Activated CD4-positive, alpha-beta T cell treated with anti-CD3 and anti-CD28 coated beads, Interleukin-2, Interleukin-6, amounts not matched to agents 100 ng/mL and 50 ng/mL, durations not matched to agents 16 hours and 8 hours (primary cell): ENCODE measurements at places on chromosomes 3 and 15.

- DNase-seq = no peak
Measured at GRCh38 chr3:24496529-24497482, 2.2 kb upstream of the THRB start.

DNA sequence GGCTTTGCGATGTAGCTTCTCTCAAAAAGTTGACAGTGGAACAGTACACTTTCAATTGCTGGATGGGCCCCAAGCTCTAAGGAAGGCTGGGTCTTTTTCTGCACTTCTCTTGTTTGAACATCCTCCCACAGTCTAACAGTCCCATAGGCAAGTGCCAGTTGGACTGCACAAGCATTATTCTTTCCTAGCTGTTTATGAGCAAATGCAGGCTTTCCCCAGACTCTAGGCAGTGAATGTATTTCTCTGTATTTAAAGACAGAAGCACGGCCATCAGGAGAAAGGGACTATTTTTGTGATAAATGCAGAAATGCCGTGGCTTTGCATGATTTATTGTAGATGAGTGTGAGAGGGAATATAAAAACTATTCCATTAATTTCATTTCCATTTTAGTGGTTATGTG is 539.3 kb upstream of the LMCD1 start:
- no peak for DNase-seq

DNA sequence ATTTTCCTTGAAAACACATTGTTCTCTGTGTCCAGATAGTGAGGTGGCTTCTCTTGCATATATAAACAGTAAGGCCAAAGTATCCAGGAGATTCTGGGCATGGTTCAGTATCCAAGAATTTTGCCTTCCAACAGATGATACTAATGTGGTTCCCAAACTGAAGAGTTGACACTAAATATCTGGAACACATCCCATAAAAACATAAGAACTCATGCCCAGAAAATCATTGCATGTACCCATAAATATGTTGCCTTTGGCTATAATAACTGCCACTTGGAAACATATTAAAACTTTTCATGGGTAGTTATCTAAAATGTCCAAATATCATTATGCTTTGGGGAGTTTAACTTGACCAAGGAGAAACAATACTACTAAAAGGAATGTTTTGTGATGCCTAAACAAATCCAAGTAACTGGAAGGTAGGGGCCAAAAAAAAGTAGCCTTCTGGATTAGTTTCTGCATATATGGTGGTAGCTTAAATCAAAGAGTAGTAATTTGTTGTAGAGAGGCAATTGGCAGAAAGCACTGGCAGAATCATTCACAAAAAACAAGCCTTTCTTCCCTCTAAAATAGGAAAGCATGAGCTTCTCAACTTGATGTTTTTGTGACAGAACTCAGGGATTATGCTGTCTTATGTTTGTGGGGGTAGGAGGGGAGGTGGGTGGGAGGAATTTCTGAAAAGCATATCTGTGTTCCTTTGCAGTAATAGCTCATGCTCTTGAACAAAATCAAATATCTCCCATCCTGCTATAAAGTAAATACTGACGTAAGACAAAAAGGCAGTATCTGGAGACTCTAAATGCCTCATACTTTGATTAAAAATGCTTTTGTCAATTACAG is 753.9 kb downstream of the TUSC7 start:
- no peak for DNase-seq

DNA sequence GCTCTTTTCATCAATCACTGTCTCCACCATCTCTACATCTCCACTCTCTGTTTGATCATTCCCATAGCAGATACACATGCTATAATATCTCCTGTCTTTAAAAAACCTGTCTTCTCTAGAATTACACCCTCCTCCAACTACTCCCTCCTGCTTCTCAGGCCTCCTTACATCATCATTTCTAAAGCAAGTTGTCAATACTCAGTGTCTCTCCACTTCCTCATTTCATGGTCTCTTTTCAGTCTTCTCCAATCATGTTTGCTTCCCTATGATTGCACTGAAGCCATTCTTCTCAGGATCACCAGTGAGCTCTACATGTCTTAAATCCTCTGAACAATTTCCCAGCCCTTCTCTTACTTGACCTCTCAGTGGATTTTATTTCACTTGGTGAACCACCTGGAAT is 87.0 kb upstream of the ZNF280D start:
- no peak for DNase-seq

DNA sequence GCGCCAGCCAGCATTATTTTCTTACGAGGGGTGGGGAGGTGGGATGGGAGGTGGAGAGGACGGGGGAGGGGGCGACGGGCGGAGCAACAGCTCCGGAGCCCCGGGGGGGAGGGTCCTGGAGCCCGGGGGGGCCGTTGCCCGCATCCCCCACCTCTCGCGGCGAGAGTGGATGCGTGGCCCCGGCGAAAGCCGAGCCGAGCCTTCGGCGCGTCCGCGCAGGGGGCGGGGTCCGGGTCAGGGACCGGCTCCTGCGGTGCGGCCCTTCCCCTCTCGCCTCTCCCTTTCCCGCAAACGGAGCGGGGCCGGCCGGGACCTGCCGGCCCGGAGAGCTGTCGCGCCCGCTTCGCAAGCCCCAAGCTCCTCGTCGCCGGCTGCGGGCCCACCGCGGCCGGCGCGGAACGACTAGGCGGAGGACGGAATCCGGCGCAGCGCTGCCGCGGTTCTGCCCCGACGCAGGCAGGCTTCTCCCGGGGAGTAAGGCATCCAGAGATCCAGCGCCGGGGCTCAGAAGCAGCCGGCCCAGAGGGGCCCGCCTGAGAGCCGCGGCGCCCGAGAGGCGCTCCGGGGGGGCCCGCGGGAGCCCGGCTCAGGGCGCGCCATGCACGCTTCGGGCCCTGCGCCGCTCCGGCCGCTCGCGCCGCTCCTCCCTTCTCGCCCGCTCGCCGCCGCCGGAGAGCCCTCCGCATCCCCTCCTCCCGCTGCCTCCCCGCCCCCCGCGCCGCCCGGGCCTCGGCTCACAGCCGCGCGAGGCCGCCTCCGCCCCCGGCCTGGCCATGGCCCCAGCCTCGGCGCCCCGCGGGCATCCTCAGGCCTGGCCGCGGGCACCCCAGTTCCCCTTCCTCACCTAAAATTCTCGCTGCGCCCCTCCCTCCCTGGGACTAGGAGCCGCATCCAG is 459 bp upstream of the ADCY5 start:
- peak; percentile 9 for DNase-seq

DNA sequence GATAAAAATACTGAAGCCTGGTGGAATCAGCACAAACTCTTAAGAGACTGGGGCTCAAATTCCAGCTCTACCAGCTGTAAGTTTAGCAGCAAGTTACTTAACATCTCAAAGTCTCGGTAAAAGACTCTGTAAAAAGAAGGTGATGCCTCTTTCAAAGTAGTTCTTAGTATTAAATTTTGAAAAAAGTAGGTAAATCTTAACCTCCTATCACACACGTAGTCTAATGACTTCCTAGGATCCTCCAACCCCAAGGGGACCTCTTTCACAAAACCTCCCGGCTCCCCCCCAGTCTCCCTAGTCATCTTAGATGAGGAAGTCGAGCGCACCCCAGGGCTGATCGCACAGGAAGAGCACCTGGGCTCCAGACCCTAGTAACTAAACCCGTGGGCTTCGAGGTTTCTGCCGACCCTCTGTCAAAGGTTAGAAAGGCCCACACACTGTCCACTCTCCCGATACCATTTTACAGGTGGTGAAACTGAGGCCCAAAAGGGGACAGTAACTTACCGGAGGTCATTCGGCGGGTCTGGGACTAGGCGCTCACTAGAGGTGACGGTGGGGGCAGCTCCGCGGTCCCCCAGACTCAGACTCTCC is 427 bp downstream of the MBD4 start:
- peak; percentile 58 for DNase-seq

GRCh38 chr3:189883113-189883753 is 237.5 kb downstream of the P3H2 start:
- no peak for DNase-seq

- DNase-seq = no peak
Measured at GRCh38 chr3:124653797-124654469, 76.3 kb upstream of the UMPS start.

DNA sequence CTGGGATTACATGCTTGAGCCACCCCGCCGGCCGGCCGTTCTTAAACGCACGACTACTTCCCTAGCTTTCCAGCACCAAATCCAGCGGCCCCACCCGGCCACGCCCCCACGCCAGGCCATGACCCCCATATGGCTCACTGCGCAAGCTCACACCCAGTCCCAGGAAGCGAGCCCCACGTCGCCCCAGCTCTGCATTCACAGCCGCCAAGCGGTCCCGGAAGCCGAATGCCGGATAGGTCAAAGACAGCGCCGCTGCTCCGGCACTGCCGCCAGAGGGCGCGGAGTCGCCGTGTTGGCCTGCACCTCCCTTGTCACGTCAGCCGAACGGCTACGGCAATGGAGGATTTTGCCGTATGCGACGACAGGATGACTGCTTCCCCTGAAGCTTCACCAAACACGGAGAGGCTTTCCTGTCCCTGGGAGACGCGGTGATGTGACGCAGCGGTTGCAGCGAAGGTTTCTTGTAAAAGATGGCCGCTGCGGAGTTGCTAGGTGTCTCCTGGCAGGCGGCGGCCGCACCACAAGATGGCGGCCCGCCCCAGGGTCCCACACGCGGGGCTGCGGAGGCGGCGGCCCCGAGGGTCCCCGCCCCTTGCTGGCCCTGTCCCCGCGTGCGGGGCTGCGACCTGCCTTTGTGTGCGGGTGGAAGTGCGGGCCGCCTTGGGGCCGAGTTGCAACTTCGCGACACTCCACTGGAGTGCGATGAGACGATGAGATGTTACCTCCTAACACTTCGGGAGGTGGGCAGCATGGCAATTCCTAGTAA is 30.2 kb upstream of the RPN1 start:
- peak; percentile 100 for DNase-seq

DNA sequence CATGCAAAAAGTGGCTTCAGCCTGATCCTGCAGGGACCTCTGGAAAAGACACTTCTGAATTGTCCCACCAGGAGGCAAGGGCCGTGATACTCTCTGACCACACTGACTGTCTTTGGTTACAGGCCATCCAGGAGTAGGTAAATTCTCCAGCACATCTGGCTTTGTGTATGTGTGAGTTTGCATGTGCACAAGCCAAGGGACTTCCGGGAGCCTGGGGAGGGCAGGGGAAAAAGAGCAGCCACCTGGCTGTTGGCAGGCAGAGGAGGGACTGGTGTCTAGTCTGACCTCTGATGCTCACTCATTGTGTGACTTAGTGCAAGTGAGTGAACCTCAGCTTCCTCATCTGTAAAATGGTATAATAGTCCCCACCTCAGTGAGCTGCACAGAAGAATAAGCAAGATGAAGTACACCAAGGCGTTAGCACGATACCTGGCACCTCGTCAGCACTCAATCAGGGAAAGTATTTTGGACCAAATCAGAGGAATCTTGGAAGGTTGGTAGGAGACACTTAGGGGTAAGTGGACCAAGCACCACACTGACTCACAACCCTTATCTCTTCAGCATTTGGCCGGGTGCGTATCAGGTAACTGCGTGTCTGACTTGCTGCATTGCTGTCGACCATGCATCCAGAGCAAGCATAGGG is 19.1 kb downstream of the KLHL6 start:
- DNase-seq = no peak

- peak; percentile 4 for DNase-seq
Measured at GRCh38 chr3:133979553-133979952, 50.2 kb downstream of the SLCO2A1 start.

- no peak for DNase-seq
Measured at GRCh38 chr15:26893351-26894065, 26.6 kb downstream of the GABRA5 start.

- DNase-seq = no peak
Measured at GRCh38 chr15:28002136-28002861, 96.8 kb downstream of the OCA2 start.

DNA sequence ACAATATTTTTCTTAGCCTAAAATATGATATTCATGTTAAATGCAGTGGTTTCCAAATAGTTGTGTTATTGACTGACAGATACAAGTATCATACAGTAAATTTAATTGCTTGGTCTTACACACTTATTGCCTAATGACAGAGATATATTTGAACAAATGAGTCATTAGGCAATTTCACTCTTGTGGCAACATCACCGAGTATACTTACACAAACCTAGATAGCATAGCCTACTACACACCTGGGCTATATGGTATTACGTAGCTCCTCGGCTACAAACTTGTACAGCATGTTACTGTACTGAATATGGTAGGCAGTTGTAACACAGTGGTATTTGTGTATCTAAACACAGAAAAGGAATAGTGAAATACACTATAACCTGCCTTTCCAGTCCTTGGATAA is 50.3 kb downstream of the SERPINI1 start:
- DNase-seq = no peak

GRCh38 chr15:40990789-40991188 is 37.5 kb downstream of the CHAC1 start:
- no peak for DNase-seq

GRCh38 chr15:64749999-64750657 is 25.3 kb downstream of the RBPMS2 start:
- no peak for DNase-seq

GRCh38 chr3:67678665-67679064 is 24.3 kb upstream of the SUCLG2 start:
- DNase-seq = no peak

- DNase-seq = no peak
Measured at GRCh38 chr3:156728267-156728985, 54.0 kb downstream of the TIPARP start.

DNA sequence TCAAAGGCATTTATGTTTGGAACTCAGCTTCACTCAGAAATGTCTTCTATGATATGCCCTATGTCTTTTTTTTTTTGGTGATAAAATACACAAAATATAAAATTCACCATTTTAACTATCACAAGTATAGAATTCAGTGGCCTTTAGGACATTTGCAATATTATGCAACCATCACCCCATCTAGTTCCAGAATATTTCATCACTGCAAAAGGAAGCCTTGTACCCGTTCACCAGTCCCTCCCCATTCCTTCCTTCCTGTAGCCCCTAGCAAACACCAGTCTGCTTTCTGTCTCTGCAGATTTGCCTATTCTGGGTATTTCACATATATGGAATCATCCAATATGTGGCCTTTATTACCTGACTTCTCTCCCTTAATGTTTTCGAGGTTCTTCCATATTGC is 134.8 kb downstream of the ADAMTS9 start:
- no peak for DNase-seq

- no peak for DNase-seq
Measured at GRCh38 chr3:62926494-62926893, 51.3 kb upstream of the CADPS start.

DNA sequence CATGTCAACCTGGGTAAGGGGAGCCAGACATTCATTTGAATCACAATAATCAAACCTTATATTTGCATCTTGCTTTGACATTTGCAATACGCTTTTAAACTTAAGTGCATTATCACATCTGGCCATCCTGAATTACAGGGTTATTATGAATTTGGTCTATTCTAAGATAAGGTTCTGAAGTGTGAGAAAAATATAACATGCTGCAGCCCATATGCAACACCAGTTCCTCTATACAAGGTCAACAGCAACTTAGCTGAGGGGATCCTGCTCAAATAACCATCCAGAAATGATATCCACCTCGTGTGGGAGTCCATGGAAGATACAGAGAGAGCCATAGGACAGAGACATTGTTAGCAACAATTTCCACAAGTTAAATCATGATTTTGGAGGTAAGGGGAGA is 72.7 kb upstream of the RAD18 start:
- no peak for DNase-seq

GRCh38 chr3:64157150-64158035 is 67.9 kb downstream of the PRICKLE2 start:
- DNase-seq = no peak

GRCh38 chr15:79479616-79480015 is 47.5 kb downstream of the MINAR1 start:
- no peak for DNase-seq

GRCh38 chr3:84980011-84980410 is 21.2 kb downstream of the CADM2 start:
- no peak for DNase-seq
